Iris pigment epithelial cell (primary cell): ENCODE measurements at places on chromosomes 5 and 9.
A peak's percentile ranks its signal among the peaks of the same experiment; 100 is the strongest.

DNA sequence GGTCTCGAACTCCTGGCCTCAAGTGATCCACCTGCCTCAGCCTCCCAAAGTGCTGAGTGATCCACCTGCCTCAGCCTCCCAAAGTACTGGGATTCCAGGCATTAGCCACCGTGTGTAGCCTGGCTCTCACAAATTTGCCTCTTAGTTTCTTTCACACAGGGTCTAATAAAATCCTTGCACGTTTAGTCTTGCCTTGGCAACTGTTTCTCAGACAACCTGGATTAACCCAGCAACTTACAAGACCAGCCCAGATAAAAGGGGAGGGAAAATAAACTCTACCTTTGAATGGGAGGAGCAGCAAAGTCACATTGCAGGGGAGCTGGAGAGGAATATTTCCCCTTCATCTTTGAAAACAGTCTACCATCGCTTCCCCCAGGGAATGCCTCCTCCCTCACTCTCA, 29.3 kb upstream of the GNA14 start:
- DNase-seq = no peak

DNA sequence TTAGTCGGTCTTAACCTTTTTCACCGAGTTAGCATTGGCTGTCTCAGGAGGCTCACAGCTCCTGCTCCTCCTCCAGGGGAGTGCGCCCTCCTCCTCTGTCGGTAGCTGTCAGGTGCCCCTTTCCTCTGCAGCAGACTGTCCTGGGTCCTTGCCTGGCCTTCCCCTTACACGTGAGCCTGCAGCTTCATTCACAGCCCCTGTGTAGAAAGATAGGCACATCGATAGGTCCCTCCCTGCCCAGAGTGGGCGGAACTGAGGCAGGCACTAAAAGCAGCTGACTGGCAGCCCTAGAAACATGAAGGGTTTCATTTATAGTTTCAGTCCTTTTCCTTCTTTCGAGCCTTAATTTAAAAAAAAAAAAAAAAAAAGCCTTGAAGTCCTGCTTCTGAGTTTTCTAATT, 17.2 kb downstream of the TENT4A start:
- no peak for DNase-seq

DNA sequence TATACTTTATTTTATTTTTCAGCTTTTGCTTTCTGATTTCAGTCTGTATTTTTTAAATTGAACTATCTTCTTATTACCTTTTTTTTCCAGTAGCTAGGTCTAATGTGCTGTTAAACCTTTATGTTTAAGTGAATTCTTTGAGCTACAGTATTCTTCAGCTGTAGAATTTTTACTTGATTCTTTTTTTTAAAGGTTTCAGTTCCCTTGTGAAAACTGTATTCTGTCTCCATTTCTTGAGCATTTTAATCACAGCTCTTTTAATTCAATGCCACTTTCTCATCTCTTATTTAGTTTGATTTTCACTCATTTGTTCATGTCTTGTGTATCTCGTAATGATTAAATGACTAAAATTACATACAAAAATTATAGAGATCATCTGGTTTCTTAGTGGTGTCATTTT, 233.8 kb downstream of the MTRR start:
- DNase-seq = no peak

DNA sequence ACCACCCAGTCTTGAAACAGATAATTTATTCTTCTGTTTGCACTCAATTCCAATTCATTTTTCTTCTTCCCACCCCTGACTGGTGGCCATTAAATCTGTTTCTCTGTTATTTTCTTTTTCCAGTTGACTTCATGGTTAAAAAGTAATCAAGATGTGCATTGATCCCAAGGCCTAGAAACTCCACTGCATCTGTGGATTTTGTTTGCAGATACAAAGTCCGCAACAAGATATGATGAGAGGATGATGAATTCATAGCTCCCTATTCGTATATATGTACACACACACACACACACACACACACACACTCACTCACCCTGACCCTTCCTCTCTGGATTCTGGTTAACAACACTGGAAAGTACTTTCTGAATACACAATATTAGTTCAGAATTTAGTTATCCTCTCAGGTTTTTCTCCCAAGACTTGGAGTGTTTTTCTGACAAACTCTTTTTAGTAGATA, 52.4 kb downstream of the CD180 start:
- DNase-seq = no peak

DNA sequence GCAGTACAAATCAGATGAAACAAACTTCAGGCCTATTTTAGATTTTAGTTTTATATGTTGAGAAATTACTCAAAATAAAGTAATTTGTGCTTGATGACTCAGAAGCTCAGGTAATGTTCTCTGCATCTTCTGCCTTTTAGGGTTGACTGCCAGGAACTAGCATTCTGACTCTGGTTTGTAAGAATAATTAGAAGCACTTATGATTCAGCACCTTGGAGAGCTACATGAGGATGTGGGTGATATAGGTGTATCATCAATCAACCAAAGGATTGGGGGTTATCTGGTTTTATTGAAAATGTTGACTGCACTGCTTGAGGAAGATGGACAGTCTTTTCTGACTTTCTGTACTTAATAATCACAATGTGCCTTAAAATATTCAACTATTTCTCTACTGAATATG, 118.7 kb upstream of the SGCD start:
- no peak for DNase-seq

GRCh38 chr9:89745601-89746376, 141.0 kb downstream of the GADD45G start:
- DNase-seq = no peak

DNA sequence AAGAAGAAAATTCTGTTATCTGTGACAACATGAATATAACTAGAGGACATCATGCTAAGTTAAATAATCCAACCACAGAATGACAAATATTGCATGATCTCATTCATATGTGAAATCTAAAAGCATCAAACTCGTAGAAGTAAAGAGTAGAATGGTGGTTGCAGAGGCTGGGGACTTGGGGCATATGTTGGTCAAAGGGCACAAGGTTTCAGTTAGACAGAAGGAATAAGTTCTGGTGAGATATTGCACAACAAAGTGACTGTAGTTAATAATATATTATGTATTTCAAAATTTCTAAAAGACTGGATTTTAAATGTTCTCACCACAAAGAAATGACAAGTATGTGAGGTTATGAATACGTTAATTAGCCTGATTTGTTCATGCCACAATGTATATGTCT, 24.8 kb downstream of the GRIA1 start:
- peak; percentile 75 for DNase-seq

GRCh38 chr9:115191667-115192066, 73.7 kb upstream of the TNC start:
- no peak for DNase-seq

GRCh38 chr9:19522558-19522957, 113.7 kb downstream of the ACER2 start:
- no peak for DNase-seq

GRCh38 chr9:78884611-78885150, 587.8 kb downstream of the PSAT1 start:
- DNase-seq = peak; percentile 51

DNA sequence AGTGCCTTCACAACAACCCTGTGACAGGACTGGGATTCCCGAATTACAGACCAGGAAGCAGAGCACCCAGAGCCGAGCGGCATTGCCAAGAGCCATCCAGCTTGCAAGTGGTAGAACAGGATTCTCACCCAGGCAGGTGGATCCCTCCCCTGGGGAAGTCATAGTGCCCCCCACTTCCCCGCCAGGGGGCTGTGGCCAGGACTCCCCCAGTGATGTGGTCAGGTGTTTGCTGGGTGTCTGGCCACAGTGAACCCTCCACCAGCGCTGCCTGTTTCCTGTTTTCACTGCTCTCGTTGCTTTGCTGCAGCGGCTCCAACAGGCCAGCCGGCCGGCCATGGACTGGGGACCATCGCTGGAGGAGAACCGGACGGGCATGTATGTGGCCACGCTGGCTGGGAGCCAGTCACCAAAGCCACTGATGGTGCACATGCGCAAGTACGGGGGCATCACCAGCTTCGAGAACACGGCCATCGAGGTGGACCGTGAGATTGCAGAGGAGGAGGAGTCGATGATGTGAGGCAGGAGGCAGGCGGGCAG, 19.3 kb downstream of the SLC6A7 start:
- DNase-seq = peak; percentile 26

DNA sequence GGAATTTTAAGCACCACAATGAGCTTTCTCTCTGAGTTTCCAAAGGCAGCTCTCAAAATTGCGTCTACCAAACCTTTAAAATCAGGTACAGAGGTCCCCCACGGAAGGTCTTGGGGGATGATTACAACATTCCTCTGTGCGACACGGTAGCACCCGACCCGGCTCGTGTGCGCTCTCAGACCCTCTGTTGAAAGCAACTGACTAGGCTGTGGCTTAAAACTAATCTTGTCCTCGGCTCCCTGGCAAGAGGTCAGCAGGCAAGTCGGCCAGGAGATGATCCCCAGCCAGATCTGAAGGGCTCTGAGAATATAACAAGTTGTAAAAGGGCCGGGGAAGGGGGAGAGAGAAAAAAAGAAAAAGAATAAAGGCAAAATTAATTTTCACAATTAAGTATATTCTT, 92.6 kb upstream of the LMX1B start:
- DNase-seq = no peak

GRCh38 chr9:79572608-79573411, 1.0 kb downstream of the TLE4 start:
- no peak for DNase-seq

DNA sequence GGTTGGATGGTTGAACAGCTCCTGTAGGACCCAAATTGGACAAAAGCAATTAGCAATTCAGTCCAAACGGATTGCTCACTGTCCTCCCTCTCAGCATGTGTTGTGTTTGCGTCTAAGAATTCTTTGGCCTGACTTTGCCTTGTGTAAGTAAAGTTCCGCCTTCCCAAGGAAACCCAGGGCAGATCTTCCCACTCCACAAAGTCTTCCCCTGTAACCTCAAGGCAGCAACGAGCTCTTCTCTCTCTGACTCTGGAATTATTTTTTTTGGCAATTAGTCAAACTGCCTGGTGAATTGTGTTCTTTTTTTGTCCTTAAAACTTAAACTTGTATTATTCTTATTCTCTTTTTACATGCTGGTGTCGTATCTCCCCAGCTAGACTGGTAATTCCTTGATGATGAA, 20.7 kb upstream of the BASP1 start:
- no peak for DNase-seq

- no peak for DNase-seq
Observed at GRCh38 chr5:126963822-126964375, 66.5 kb downstream of the MARCHF3 start.

DNA sequence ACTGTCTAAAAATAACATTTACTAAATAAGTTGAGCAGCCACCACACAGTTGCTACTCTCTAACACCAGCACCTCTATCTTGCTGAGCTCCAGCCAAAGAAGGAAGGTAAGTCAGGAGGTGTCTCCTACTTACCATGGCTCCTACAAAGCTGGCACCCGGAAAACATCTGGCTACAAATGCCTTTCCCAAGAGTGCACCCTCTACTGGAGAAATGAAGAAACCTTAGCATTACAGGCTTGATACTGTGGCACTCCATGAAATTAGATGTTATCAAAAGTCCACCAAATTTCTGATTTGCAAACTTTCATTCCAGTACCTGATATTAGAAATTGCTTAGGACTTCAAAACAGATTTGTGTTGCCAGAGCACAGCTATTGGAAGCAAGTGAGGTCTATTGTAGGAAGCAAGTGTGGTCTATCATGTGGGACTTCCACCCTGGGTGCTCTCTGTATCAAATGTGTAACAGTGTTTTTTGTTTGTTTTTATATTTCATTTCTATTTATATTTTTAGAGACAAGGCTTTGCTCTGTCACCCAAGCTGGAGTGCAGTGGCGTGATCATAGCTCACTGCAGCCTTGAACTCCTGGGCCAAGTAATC, 25.7 kb upstream of the RFK start:
- no peak for DNase-seq

DNA sequence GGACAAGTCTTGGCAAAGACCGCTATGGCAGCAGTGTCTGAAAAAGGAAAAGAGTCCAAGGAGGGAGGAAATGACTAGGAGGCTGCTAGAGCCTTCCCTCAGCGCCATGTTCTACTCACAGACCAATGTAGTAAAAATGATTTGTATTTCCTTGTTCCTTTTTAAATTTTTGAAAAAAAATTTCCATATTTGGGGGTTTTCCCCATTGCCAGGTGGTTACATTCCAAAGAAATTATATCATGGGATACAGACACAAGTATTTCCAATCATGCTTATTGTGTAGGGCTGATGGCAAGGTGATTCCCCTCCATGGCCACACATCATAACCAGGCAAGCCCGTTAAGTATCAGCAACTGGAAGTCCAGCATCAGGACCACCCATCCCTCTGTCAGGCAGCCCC, 138.2 kb downstream of the PIP5K1B start:
- no peak for DNase-seq

DNA sequence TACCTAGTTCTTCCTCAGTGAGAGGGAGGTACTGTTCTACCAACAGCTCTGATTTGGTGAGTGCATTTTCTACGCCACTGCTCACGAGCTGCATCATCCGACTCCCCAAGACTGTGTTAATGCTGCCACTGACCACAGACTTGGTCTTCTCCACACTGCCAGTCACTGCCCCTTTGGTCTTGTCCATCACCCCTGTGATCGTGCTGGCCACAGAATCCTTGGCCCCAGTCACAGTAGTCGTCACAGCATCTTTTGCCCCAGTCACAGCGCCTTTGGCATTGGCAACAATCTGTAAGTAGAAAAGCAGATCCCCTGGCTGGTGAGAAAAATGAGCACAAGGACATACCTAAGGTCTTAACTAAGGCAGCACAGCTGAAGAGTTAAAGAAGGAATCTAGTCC, 6.4 kb downstream of the PLIN2 start:
- DNase-seq = no peak

GRCh38 chr9:121393318-121393717, 23.3 kb upstream of the STOM start:
- DNase-seq = no peak

- DNase-seq = no peak
Observed at GRCh38 chr5:152855441-152855840, 450.4 kb upstream of the NMUR2 start.

DNA sequence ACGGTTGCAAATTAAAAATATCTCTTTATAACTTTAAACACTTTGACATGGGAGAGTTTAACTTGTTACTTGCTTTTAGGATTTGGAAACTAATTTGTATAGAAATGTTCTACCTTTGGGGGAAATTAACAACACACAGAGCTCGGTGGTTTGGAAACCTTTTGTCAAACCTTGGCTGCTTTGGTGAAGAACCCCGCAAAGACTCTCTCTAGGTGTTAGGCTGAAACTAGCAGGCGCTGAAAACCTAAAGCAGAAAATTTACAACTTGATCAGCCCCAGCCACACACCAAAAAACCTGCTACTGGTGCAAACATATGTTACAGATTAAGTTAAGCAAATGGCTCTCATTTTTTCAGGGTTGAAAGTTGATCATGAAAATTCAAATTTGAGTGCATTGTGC, 25.8 kb downstream of the NR2F1 start:
- DNase-seq = no peak

- peak; percentile 65 for DNase-seq
Observed at GRCh38 chr9:132681561-132681960, 11.3 kb downstream of the GTF3C4 start.

GRCh38 chr9:88753691-88754367, 218.9 kb downstream of the NXNL2 start:
- no peak for DNase-seq
